Foreskin keratinocyte (primary cell): ENCODE measurements at places on chromosomes 12 and 14. TPM values are rescaled to one million over a fixed set of nuclear protein-coding genes. Genes with fewer than 3 reads are reported as not detected.

IFNG-AS1 gene
- not detected in 2 replicates for total RNA-seq

SSPN gene
- 0.49 and 0.51 TPM in 2 replicates for total RNA-seq

C12orf50 gene
- not detected in 2 replicates for total RNA-seq

FBXO21 gene
- total RNA-seq = 28.1 and 30.4 TPM in 2 replicates

FOXM1 gene
- total RNA-seq = 70.0 and 91.0 TPM in 2 replicates

CISTR gene
- not detected in 2 replicates for total RNA-seq

RNASE2 gene
- total RNA-seq = not detected in 2 replicates

CKB gene
- 1.8 and 4.1 TPM in 2 replicates for total RNA-seq

LRP1-AS gene
- not detected in 2 replicates for total RNA-seq

TECPR2 gene
- 10.4 and 10.6 TPM in 2 replicates for total RNA-seq

ENDOU gene
- 0.28 and 0.34 TPM in 2 replicates for total RNA-seq

SERPINA6 gene
- total RNA-seq = not detected in 2 replicates

JAG2 gene
- 27.4 and 45.2 TPM in 2 replicates for total RNA-seq

RNASE4 gene
- 3.3 and 6.5 TPM in 2 replicates for total RNA-seq

TBC1D30 gene
- 0.31 and 0.39 TPM in 2 replicates for total RNA-seq

PAX9 gene
- total RNA-seq = 0.03 and 0.18 TPM in 2 replicates

CD69 gene
- total RNA-seq = not detected in 2 replicates

APOLD1 gene
- 0.61 and 0.63 TPM in 2 replicates for total RNA-seq

ASCL1 gene
- not detected in 2 replicates for total RNA-seq

LTB4R gene
- 7.2 and 8.5 TPM in 2 replicates for total RNA-seq

INHBC gene
- not detected in 2 replicates for total RNA-seq

PTPRO gene
- 0.03 and 0.07 TPM in 2 replicates for total RNA-seq

TRPV4 gene
- 0.82 and 1.5 TPM in 2 replicates for total RNA-seq

GUCY2C gene
- not detected in 2 replicates for total RNA-seq

TBK1 gene
- 20.1 and 20.6 TPM in 2 replicates for total RNA-seq

TTC6 gene
- total RNA-seq = not detected in 2 replicates

ADAM20 gene
- 0.07 TPM in 1 of 2 replicates, not detected in the other for total RNA-seq

BDKRB2 gene
- 16.7 and 20.7 TPM in 2 replicates for total RNA-seq

TDG gene
- 21.7 and 22.3 TPM in 2 replicates for total RNA-seq

CYP46A1 gene
- 0.04 TPM in 1 of 2 replicates, not detected in the other for total RNA-seq

PRKD1 gene
- total RNA-seq = 0.27 and 0.60 TPM in 2 replicates

EID3 gene
- 2.1 TPM in 2 replicates for total RNA-seq

C14orf132 gene
- 0.17 and 0.35 TPM in 2 replicates for total RNA-seq

SDR9C7 gene
- total RNA-seq = 0.07 and 0.24 TPM in 2 replicates

NYNRIN gene
- total RNA-seq = 11.1 and 16.3 TPM in 2 replicates

DGKA gene
- 252 and 284 TPM in 2 replicates for total RNA-seq

ASB2 gene
- not detected in 2 replicates for total RNA-seq

RNU4-1 gene
- total RNA-seq = 4,069 and 6,144 TPM in 2 replicates

OTOGL gene
- not detected in 2 replicates for total RNA-seq

SERPINA9 gene
- not detected in 2 replicates for total RNA-seq

PDZRN4 gene
- total RNA-seq = not detected in 2 replicates

DBX2 gene
- not detected in 2 replicates for total RNA-seq

KRT82 gene
- not detected in 2 replicates for total RNA-seq
